Kasumi-1 (cell line): ENCODE measurements at places on chromosomes 2 and 18.

DNA sequence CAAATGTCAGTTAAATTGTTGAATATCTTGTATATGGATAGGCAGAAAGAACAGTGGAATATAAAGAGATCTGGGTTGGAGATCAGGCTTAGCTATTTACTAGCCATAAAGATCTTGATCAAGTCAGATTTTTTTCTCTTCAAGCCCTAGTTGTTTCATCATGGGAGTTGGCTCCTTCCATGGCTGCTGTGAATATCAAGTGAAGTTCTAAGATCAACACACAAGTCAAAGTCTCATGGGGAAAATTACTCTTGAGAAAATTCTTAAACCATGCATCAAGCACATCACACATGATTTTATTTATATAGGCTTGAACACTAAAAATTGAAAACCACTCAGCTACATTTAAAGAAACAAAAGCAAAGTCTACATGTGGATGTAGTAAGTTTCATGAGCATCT, 79.8 kb downstream of the C1D start:
- no peak for DNase-seq

GRCh38 chr2:221205103-221205673, 366.9 kb downstream of the EPHA4 start:
- DNase-seq = no peak

GRCh38 chr2:8015848-8016600, 665.8 kb upstream of the ID2 start:
- no peak for DNase-seq

DNA sequence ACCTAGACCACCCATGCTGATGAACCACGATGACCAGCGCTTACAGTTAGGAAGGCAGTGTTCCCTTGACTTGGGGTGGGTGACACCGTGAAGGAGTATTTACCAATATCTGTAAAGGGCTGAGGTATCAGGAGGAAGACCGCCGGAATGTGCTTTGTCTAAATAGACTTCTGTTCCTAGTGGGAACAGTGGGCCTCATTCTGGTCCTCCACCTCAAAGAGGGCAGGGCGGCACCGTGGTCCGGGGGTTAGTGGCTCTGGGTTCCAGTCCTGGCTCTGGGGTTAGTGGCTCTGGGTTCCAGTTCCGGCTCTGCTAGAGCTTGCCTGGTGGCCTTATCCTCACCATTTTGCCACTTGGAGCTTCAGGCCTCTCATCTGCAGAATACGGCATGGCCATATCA, 91.6 kb upstream of the SMAD2 start:
- no peak for DNase-seq

DNA sequence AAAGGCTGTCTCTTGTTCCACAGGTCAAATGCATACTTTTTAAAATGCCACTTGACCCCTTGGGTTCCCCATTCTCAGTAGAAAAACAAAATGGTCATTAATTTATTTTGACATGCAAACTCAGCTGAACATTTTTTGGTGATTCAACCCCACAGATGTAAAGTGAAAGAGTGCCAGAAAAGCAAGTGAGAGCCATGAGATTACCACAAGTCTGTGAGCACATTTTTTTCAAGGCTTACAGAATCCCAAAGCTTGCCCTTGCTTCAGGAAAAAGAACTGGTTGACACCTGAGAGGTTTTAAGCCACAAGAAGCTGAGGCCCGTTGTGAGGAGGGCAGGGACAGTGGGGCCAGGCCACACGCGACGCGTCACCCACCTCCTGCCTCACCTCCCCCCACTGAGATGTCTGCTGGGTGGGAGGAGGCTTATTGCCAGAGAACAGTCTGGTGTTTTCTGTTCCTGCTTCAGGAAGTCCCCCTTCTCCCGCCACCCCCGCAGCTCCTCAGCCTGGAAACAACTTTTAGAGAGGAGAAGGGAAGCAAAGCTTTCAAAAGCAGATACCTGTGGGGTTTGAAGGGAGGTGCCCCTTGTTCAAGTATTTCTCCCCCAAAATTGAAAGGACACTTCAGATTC, 70.4 kb upstream of the CYP1B1 start:
- DNase-seq = no peak

- DNase-seq = no peak
Observed at GRCh38 chr2:189486237-189486770, 45.0 kb downstream of the WDR75 start.

DNA sequence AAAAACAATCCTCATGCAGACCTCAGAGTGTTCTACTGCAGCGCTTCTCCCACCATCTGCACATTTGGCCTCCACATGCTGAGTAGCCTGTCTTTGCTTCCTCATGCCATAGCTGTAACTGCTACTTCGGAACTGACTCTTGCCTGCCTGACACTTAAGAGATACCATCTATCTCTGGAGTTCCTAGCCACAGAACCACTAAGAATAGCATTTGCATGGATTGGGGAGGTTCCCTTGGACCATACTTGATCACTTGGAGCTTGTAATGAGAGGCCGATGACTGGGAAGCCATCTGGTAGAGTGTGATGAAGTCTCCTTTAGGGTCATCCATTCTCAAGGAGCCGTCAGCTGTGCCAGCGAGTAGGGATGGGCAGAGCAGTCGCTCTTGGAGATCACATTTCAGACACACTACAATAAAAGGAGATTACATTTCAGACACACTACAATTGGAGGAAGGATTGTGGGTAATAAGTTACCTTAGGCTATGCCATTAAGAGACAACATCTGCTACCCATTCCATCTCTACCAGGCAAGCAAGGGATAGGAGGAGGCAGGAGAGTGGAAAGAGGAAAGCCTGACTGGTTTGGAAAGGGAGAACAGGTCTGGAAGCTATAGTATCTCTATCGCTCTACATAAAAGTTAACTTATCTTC, 21.8 kb downstream of the DOK1 start:
- peak; percentile 65 for DNase-seq

- no peak for DNase-seq
Observed at GRCh38 chr18:46346213-46346612, 242.0 kb downstream of the HAUS1 start.

GRCh38 chr18:30712383-30712782, 330.2 kb downstream of the DSC3 start:
- DNase-seq = peak; percentile 64

GRCh38 chr18:27558388-27559155, 373.5 kb upstream of the CHST9 start:
- no peak for DNase-seq

DNA sequence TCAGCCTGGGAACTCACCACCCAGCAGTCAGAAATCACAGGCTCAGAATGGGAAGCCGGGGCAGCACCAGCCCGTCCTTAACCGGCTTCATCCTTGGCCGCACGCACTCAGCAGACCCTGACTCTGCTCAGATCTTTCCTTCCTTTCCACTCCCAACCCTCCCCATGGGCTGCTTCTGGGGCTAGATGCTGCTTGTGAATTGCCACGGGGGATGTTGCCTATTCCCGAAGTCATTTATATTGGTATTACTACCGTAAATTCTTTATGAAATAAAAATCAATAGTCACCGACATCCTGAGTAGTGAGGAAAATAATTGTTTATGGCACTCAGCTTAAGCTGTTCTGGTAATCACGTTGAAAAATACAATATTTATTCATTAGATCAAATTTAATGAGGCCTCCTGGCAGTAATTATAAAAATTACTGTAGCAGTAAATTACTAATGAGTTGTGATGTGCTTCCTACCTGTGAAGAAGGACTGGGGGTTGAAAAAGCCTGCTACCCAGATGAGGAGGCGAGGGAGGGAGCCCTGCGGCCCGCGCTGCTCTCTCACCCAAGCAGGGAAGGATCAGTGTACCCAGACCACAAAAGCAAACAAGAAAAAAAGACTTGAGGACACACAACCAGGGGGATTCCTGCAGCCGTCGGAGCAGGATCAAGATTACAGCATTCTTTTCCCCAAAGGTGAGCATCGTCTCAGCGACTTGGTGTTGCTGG, 31.5 kb downstream of the CDCA7 start:
- DNase-seq = no peak

DNA sequence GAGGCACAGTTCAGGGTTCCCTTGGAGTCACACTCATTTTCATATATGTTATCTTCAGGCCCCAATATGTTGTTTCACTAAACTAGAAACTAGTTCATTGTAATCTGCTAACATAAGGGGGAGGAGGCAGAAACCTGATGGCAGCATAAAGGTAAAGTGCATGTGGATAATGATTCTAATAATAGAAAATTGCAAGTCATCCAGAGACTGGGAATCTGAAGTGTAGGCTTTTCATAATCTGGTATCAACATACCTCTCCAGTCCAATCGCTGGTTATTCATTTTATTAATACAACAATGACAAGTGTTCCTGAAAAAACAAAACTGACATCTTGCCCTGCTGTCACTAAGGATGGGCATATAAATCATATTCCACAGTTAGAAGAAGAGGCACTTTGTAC, 326.3 kb upstream of the ZNF804A start:
- DNase-seq = no peak

- DNase-seq = no peak
Observed at GRCh38 chr2:145043399-145043834, 523.5 kb upstream of the ZEB2 start.

DNA sequence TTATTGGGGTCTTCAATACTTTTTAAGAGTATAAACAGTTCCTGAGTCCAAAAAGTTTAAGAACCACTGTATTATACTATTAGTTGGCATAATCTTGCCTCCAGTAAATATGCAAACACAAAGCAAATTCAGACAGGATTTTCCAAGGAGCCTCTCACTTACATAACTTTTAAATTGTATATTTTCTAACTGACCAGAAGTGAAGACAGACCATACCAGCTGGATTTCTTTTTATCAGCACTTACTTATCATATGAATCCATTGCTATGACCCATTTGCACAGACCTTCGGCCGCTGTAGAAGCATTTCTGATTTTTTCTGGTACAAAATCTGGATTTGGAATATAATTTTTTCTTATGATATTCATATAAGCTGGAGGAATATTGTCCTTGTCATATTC, 200.1 kb downstream of the SLC39A10 start:
- no peak for DNase-seq

GRCh38 chr18:72542342-72542741, 1.8 kb downstream of the CBLN2 start:
- DNase-seq = no peak

DNA sequence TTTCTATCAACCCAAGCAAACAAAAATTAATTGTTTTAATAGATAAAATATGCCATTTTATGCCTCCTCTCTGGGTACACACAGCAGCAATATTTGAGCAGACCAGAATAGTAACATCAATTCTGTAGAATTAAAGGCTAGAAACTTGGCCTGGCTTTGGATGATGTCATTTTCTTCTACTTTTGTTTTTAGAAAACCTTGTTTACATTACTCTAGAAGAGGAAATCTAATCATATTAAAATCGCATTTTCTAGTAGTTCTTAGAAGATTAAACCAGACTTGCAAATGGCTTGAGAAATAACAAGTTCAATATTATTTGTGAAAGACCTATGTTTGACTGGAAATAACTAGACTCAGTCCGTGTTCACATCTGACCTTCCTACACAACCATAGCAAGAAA, 102.3 kb upstream of the RFX8 start:
- DNase-seq = no peak

DNA sequence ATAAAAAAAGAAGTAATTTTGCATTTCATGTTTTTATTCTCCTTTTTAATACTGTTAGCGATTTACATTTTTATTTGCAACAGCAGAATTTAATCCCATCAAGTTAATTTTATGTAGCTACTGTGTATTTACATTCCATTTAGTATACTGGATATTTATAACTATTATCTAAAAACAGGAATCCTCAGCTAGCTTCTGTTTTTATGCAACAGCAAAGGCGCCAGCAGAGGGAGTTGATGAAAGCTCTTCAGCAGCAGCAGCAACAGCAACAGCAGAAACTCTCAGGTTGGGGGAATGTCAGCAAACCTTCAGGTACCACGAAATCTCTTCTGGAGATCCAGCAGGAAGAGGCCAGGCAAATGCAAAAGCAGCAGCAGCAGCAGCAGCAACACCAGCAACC, 26.2 kb upstream of the SNORC start:
- peak; percentile 12 for DNase-seq

GRCh38 chr18:7941533-7941932, 374.4 kb downstream of the PTPRM start:
- no peak for DNase-seq

GRCh38 chr2:182179176-182179575, 193.5 kb downstream of the PPP1R1C start:
- no peak for DNase-seq

- no peak for DNase-seq
Observed at GRCh38 chr2:31312898-31313297, 78.9 kb downstream of the EHD3 start.

GRCh38 chr2:150710916-150711315, 223.4 kb upstream of the RND3 start:
- no peak for DNase-seq

- DNase-seq = no peak
Observed at GRCh38 chr2:130951018-130951417, 114.3 kb downstream of the ARHGEF4 start.

DNA sequence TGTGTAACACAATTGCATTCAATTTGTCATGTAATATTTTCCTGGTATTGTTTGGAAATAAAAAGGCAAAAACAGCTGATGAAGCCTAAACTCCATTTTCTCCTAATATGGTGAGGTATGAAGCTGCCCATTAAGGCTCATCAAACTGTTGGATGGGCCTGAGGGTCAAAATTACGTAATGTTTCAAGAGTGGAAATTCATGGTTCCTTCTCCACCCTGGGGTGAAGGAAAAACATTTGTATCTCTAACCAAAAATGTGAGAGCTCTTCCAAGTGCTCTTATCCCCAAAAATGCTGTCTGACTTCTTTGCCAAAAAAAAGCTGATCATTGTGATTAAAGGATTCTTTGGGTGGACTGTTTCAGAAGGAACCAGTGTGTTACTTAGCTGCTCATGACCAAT, 91.8 kb downstream of the ARHGAP28 start:
- DNase-seq = no peak

- DNase-seq = no peak
Observed at GRCh38 chr2:11914455-11914854, 168.0 kb downstream of the LPIN1 start.

GRCh38 chr18:23967321-23968089, 47.0 kb upstream of the TTC39C start:
- peak; percentile 35 for DNase-seq

DNA sequence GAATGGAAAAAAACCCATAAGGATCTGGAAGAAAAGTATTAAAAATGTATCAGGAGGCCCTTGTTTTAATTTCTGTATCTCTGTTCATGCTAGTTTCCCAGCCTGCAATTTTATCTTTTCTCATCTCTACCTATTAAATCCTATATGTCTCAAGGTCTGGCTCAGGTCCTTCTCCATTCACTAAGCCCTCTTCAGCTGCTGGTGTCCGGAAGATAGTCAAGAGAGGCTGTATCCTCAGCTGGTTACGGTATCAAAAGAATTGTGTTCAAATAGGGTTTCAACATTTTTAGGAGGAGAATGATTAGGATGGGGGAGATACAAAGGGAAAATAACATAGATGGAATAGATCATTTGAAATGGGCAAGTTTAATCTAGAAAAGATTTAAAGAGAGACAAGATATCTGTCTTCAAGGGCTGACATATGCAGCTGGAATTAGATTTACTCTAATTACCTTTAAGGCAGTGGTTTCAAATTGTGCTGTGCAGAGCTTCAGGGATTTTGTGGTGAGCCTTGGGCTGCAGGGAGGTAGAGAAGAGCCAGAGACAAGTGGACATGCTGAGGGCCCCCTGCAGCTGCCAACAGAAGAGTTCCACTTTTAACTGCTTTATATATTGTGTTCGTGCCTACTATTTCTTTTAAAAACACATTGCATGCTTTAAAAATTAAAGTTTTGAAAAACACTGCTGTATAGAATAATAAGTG, 24.1 kb downstream of the GREB1L start:
- no peak for DNase-seq
